Heart left ventricle (tissue), 16 donors: ENCODE measurements at places on chromosomes 12 and 14. TPM values are rescaled to one million over a fixed set of nuclear protein-coding genes. Genes with fewer than 3 reads are reported as not detected.

- DNase-seq = no peak
Measured at GRCh38 chr12:69044887-69045286, 111.9 kb upstream of the CPM start.

- DNase-seq = peak; percentile 69
Measured at GRCh38 chr14:74531467-74531866, 37.9 kb downstream of the ISCA2 start.

DNA sequence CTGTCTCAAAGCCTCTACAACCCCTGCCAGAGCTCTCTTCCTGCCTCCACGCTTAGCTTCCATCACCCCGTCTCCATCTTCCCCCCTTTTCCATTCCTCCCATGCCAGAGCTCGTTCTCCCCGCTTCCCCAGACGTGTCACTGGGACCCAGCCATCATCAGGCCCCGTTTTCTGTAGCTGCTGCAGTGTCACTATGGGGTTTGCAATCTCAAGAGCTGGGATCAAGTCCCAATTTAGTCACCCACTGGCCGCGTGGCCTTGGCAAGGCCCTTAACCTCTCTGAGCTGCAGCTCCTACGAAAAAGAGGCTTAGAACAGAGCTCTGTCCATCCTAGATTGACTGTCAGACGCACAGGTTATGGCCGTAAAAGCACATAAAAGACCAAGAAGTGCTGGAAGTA, 901 bp upstream of the FAIM2 start:
- DNase-seq = no peak

DNA sequence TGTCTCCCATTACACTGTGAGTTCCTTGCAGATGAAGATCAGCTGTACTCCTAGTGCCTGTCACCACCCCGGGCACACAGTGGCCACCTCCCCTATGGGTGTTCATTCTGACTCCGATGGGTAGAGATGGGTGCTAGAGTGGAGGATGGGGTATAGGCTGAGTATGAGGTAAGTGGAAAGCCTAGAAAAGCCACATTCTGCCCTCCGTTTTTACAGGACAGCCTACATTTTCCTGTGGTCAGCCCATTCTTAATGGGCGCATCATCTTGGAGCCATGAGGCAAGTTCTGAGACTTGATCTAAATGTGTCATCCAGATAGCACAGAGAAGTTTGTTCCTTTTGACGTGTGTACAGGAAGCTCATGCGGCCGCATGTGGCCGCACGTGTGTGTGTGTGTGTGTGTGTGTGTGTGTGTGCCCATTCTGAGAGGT, 166.7 kb upstream of the HIF1A start:
- DNase-seq = no peak

DNA sequence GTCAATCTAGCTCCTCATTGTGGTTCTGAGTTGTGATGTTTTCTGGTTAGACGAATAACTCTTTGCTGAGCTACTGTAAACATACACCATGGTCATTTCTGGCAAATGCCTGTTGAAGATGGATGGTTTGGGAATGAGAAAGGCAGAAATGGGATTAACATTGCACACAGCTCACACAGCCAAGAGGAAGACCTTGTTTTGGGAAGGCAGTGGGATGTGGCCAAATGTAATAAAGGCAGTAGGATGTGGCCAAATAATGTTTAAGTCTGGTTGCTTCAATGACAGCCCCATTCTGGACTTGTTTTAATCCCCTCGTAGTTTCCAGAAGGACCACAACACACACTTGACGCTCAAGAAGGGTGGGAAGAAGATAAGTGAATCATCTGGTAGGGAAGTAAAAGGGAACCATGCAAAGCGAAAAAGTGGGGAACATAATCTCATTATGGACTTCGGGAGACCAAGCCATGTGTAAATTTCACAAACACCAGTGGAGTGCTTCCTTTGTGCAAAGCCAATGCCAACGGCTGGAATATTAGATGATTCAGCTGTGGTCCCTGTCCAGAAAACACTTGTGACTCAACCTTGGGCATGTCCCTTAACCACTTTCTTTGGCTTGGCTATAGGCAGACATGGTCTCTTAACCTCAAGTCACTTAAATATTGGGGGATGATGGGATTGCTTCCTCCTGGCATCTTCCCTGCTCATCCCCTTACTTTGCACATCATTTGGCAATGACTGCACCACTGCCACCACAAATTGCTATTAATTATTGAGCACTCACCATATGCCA, 284.4 kb upstream of the CRY1 start:
- no peak for DNase-seq

GRCh38 chr14:21965042-21965441, 291.4 kb upstream of the OR4E1 start:
- DNase-seq = no peak

The TAC3 gene
- total RNA-seq = not detected

- DNase-seq = no peak
Measured at GRCh38 chr12:125180144-125180543, 114.9 kb downstream of the AACS start.

GRCh38 chr14:63981569-63981968, 128.8 kb downstream of the SYNE2 start:
- no peak for DNase-seq

The C12orf54 gene
- not detected for total RNA-seq

GRCh38 chr14:70338550-70338949, 20.9 kb downstream of the COX16 start:
- no peak for DNase-seq

DNA sequence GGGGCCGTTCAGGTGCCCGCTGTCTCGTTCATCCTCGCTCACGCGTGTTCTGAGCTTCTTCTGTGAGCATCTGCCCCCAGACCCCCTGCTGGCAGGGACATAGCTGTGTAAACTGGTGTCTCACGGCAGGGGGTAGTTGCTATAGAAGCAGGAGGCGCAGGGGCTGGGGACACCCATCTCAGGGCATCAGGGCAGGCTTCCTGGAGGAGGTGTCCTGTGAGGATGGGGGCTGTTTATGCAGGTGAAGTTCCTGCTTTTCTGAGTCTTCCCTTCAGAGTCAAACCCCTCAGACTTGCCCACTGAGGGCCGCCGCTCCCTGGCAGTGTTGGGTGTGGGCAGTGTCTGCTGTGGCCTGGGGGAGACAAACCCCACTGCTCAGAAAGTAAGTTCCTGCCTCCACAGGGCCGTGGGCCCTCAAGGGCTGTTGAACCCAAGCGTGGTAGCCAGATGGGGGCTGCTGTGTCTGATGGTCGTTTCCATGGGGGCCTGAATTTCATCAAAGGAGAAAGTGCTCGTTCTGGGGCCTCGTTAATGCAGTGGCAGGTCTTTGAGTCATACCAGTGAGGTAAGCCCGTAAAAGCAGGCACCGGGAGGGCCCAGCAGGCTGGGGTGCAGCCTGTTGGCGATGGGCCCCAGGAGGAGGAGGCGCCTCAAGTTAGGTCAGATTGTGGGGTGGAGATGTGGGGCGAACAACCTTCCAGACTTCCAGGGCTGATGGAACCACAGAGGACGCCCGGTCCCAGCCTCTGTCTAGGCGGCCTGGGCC, 23.4 kb downstream of the KIF26A start:
- no peak for DNase-seq

The KLHL42 gene
- total RNA-seq = 11.4 TPM

- DNase-seq = no peak
Measured at GRCh38 chr12:107657133-107657532, 28.5 kb upstream of the PWP1 start.

- no peak for DNase-seq
Measured at GRCh38 chr12:8547645-8548044, 6.9 kb upstream of the CLEC4E start.

GRCh38 chr12:94676031-94676641, 25.8 kb upstream of the TMCC3 start:
- DNase-seq = peak; percentile 39

The CALM1 gene
- 593 TPM for total RNA-seq

The NCOR2 gene
- total RNA-seq = 127 TPM

GRCh38 chr14:31411218-31411727, 9.1 kb downstream of the HEATR5A start:
- no peak for DNase-seq

The PIK3C2G gene
- not detected for total RNA-seq

The ARHGEF25 gene
- total RNA-seq = 9.5 TPM

DNA sequence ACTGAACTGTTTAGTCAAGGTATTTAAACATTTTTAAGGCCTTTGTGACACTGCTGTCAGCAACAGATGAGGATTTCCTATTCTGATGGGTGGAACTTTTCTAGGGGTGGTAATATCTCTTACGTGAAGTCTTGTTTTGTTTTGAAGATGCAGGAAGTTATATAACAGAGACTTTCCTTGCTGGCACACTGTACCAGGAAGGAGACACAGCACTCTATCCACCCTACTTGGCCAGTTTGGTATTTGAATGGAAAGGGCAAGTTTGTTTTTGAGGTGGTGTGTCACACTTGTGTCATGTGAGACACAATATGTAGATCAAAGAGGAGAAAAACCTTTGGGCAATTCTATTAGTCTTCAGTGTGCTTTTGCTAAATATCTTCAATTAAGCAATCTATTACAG, 51.6 kb upstream of the SRP54 start:
- DNase-seq = no peak

The TAS2R9 gene
- total RNA-seq = 0.27 TPM

- no peak for DNase-seq
Measured at GRCh38 chr14:55088356-55088755, 36.9 kb downstream of the MAPK1IP1L start.

DNA sequence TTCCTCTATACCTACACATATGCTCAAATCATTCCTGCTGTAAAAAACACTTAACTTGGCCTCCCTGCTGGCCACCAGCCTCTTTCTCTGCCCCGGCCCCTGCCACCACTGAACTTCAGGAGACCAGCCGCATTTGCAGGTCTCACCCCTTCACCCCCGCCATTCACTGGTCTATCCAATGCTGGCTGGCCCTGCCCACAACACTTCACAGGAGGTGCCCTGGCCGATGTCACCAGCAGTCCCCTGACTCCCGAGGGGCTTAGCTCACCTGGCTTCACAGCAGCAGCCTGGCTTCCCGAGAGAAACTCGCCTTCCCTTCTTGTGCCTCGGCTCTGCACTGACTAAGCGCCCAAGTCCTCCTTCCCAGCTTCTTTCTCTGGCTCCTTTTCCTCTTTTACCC, 7.5 kb downstream of the AK7 start:
- no peak for DNase-seq

DNA sequence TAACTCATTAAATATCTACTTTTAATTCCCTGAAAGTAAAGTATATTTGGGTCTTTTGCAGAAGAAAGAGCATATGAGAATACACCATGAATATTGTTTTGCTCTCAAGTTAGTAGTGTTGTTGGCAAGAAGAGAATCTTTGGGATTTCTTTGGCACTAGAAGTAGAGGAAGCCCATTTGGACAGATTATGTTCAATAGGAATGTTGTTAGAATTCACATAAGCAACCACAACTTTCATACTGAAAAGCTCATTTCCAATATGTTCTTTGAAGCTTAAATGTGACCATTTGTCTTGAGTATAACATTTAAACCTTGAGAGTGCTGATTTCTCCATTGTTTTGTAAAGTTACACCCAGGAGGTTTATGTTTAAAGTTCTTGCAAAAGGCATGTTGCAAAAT, 37.6 kb downstream of the PLEKHG7 start:
- no peak for DNase-seq

DNA sequence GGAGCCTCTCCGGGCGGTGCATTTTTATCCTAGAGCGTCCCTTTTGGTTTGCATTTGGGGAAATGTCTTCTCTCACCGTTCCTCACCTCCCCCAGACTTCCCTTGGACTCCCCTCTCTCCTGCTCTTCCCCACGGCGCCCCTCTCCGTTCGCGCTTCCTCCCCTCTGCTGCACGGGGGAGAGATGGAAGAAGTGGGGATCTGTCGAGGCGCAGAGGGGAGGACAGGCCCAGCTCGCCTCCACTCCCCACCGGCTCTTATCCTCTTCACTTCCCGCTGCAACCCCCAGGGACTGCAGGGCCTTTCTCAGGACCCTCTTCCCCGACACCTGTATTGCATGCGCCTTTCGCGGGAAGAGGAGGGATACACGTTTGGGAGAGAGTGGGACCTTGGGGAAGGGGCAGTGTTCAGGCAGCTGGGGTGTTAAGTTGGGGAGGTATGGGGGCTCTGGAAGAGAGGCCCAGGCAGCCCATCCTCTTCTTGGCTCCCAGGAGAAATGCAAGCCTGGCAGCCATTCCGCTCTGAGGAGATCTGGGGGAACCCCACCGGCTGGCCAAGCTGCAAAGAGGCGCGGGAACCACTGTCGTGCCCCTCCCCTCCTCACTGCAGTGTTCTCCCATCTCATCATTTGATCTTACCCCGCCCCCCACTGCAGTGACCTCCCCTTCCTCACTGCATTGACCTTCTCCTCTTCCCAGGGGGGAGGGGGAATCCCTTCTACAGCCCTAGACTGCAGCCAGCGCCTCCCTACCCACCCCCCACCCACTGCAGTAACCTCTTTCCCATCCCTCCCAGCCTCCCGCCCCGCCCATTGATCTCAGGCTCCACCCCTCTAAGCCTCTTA, 788 bp downstream of the ENO2 start:
- no peak for DNase-seq

The SLC6A13 gene
- total RNA-seq = 4.5 TPM

GRCh38 chr14:63180011-63180410, 24.2 kb upstream of the RHOJ start:
- peak; percentile 13 for DNase-seq

The CCDC38 gene
- total RNA-seq = not detected

The SLCO1B1 gene
- not detected for total RNA-seq

The ZBTB25 gene
- 19.0 TPM for total RNA-seq

The SSPN gene
- total RNA-seq = 75.9 TPM

GRCh38 chr12:55227643-55228042, 6.8 kb downstream of the OR10A7 start:
- DNase-seq = no peak

GRCh38 chr14:49306152-49306751, 279.9 kb downstream of the RPS29 start:
- DNase-seq = no peak

The TCP11L2 gene
- total RNA-seq = 69.4 TPM

GRCh38 chr12:2084553-2085296, 31.9 kb downstream of the CACNA1C start:
- DNase-seq = no peak

DNA sequence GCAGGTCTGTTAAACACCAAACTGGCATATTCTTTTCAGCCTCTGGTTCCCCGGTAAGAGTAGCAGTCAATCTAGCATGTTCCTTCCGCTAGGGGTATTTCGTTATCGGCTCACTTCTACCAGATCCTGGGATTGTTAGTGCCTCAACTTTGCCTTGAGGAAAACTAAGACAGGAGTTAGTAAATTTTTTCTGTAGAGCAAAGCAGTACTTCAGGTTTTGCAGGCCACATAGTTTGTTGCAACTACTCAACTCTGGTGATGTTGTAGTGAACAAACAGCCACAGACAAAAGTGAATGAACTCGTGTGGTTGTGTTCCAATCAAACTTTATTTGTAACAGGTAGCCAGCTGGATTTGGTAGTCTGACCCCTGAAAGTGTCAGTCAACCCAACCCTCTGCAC, 6.3 kb upstream of the CDH24 start:
- no peak for DNase-seq

DNA sequence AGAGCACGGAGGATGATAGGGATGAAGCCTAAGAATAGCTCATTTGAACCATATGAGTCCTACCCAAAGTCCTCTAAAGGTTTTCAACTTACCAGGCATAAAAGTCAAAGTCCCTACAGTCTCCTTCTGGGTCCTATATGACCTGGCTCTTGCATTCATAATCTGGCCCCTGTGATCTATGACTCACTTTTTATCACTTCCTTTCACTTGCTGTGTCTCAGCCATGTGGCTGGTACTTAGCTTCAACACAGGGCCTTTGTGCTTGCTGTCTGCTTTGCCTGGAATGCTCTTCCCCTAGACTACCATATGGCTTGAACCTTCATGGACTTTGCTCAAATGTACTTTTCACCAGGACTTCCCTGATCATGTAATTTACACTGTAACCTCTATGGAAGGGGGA, 137.6 kb upstream of the TMTC1 start:
- no peak for DNase-seq

The RPAP3 gene
- 23.3 TPM for total RNA-seq

- DNase-seq = peak; percentile 97
Measured at GRCh38 chr14:75293920-75294648, 15.5 kb downstream of the FOS start.
